ENCODE measurements at places on chromosomes 4 and X. TPM values are rescaled to one million over a fixed set of nuclear protein-coding genes. Genes with fewer than 3 reads are reported as not detected.
A peak's percentile ranks its signal among the peaks of the same experiment; 100 is the strongest.

- DNase-seq = no peak
These were observed 121.9 kb downstream of the KCTD8 start for GRCh38 chr4:44326741-44327140.

DNA sequence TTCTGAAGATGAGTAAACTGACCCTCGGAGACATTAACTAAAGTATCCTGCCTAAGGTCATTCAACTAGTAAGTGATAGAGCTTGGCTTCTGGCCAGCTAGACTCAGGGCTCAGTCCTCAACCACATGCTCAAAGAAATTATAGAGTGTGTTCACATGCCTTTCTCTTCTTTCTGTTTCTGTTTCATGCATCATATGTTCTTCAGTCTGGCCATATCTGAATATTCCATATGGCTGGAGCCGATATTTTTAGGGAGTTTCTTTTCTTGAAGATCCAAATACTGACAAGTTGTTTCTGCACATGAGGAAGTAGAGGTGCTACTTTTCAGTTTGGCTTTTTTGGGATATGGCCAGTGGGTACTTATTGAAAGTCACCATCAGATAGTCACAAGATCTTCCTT is 44.9 kb downstream of the MMRN1 start:
- no peak for DNase-seq

- DNase-seq = no peak
These were observed 237.8 kb downstream of the EVC2 start for GRCh38 chr4:5470318-5471198.

DNA sequence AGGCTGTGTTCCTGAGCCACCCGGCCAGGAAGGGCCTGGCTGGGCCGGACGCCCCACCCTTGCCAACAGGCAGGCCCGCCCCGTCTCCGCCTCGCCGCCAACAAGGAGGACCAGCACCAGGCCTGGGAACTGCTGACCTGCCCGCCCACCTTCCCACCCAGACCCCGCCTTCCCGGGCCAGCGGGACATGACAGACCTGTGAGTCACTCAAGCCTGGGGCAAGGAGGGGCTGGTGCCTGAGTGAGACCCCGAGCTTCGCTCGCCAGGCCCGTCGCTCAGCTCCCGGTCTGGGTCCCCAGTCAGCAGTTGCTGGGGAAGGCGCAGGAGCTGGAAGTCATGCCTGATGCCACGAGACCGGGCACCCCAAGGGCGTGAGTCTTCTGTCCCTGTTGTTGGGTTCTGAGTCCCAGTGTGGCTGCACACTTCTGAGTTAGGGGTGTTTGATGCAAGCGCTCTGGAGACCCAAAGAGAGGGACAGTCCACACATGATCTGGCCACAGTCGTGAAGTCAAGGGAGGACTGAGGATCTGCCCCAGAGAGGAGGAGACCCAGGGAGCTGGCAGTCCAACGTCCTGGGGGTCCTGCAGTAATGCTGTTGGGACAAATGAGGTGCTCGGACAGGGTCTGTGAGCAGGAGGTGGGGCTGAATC is at the start of gene DNASE1L1:
Gene DNASE1L1 (minus strand): TSS at position 33 of the 650 bp plus-strand sequence. CDS start 3,686 bp downstream, outside the sequence.
- DNase-seq = peak; percentile 93

DNA sequence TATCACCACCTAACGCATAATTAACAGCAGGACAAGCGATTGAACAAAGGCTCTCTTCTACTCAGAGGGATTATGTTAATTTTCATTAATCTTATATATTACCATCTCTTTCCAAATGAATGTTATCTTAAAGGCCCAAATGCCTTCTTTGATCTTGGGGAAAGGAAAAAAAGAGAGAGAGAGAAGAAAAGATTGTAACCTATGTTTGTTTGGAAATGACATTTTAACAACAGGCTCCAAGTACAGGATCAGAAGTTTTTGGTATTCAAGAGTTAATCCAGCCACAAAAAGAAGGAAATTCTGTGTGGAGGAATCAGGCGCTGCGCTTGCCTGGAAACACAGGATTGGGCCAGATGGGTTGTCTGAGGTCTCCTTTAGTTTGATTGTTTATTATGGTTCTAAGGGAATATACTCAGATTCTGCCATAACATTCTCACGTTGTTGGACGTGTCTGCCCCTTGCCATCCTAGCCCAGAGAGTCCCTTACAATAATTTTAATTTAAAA is 100.7 kb upstream of the STX18 start:
- DNase-seq = no peak

GRCh38 chr4:136823020-136823419 is 709.3 kb downstream of the PCDH18 start:
- DNase-seq = peak; percentile 61

GRCh38 chr4:123480706-123481418 is 84.3 kb downstream of the SPRY1 start:
- no peak for DNase-seq

- DNase-seq = no peak
These were observed 111.1 kb downstream of the ARHGEF9 start for GRCh38 chrX:63673896-63674295.

NDNF gene
- 8.1 TPM for total RNA-seq

STEEP1 gene
- total RNA-seq = 12.6 TPM

HS3ST1 gene
- total RNA-seq = 1.4 TPM

FAT1 gene
- total RNA-seq = 55.2 TPM

NWD2 gene
- 0.08 TPM for total RNA-seq

Measured in Right ventricle myocardium inferior (tissue), 1 donor.